ENCODE measurements at places on chromosomes 5 and 9. TPM values are rescaled to one million over a fixed set of nuclear protein-coding genes. Genes with fewer than 3 reads are reported as not detected.

PITX1 gene
- total RNA-seq = 22.3 TPM

FYB1 gene
- total RNA-seq = 19.0 TPM

UBAP1 gene
- total RNA-seq = 45.9 TPM

STPG3 gene
- not detected for total RNA-seq

DBH gene
- total RNA-seq = not detected

SLC6A7 gene
- total RNA-seq = not detected

CENPK gene
- total RNA-seq = 33.9 TPM

CYSRT1 gene
- 4.0 TPM for total RNA-seq

WHRN gene
- total RNA-seq = 8.1 TPM

BRD9 gene
- total RNA-seq = 39.2 TPM

MARCHF6 gene
- total RNA-seq = 69.1 TPM

ZNF346 gene
- total RNA-seq = 10.1 TPM

DMRT1 gene
- total RNA-seq = not detected

FAM153A gene
- total RNA-seq = not detected

FCN2 gene
- not detected for total RNA-seq

PLPP7 gene
- not detected for total RNA-seq

DDX4 gene
- not detected for total RNA-seq

KIF20A gene
- total RNA-seq = 42.0 TPM

ITK gene
- total RNA-seq = not detected

TARS1 gene
- total RNA-seq = 151 TPM

PRRX2 gene
- total RNA-seq = 8.8 TPM

FOXD4L5 gene
- total RNA-seq = not detected

CMYA5 gene
- 0.12 TPM for total RNA-seq

ATP10B gene
- not detected for total RNA-seq

WDR55 gene
- total RNA-seq = 28.6 TPM

THBS4 gene
- total RNA-seq = not detected

SH3RF2 gene
- total RNA-seq = 3.2 TPM

SMIM33 gene
- not detected for total RNA-seq

PCDHGB4 gene
- total RNA-seq = 0.93 TPM

F2R gene
- 28.7 TPM for total RNA-seq

GPR151 gene
- not detected for total RNA-seq

PCDH1 gene
- total RNA-seq = 2.2 TPM

ROR2 gene
- total RNA-seq = 0.67 TPM

LCN15 gene
- not detected for total RNA-seq

PFN3 gene
- total RNA-seq = not detected

RNF183 gene
- 0.09 TPM for total RNA-seq

C5orf46 gene
- not detected for total RNA-seq

ADAMTS12 gene
- total RNA-seq = 9.6 TPM

PHYKPL gene
- 6.9 TPM for total RNA-seq

MYMK gene
- total RNA-seq = not detected

Data from A549 treated with RU486 at 1 μM for 4 hours (cell line).